ENCODE measurements at places on chromosomes 3 and 15. TPM values are rescaled to one million over a fixed set of nuclear protein-coding genes. Genes with fewer than 3 reads are reported as not detected.

The TRIM71 gene
- total RNA-seq, result not detected

The ZBTB47 gene
- 11.0 TPM for total RNA-seq

The SLC22A14 gene
- total RNA-seq, result not detected

The TAMM41 gene
- total RNA-seq, result 7.4 TPM

The ECE2 gene
- total RNA-seq, result not detected

The AEN gene
- total RNA-seq, result 36.5 TPM

The CDHR4 gene
- total RNA-seq, result not detected

The DNAH12 gene
- not detected for total RNA-seq
